ENCODE measurements at places on chromosomes 1 and 21. TPM values are rescaled to one million over a fixed set of nuclear protein-coding genes. Genes with fewer than 3 reads are reported as not detected.

- DNase-seq: no peak
Measured at GRCh38 chr1:173337126-173337525, 130.0 kb upstream of the TNFSF4 start.

GRCh38 chr1:110420874-110421793, 13.6 kb upstream of the LAMTOR5 start:
- no peak for DNase-seq

- no peak for DNase-seq
Measured at GRCh38 chr1:20115479-20115878, 3.9 kb downstream of the PLA2G2D start.

DNA sequence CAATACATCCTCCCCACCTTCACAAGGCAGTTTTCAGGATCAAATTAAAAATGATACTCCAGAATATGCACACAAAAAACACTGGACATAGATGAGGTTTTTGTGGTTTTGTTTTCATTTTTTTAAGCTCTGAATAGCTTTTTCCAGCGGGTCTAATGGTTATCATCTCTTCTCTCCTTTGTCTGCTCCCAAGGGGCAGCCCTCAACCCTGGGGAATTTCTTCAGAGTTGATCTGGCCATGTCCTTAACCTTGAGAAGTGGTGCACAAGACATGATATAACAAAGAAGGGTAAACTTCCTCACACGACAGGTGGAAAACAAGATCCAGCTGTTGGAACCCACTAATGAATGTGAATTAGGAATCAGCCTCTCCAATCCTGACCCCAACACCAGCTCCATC, 1.5 kb upstream of the CD244 start:
- no peak for DNase-seq

DNA sequence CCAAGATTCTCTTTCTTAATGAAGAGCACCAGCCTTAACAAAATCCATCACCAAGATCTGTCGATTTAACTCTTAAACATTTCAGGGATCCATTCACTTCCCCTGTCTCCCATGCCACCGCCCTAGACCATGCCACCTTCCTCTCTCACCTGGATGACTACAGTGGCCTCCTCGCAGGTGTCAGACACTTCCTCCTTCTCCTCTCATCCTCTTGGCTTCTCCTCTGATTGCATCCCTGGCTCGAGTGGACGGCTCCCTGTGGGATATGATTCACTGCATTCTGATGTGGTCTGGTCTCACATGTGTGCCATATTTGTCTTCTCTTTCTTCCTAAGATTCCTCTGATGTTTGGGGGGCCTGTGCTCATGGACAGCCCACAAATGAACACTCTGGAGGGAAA, 66.4 kb upstream of the KLHDC7A start:
- DNase-seq: no peak

- DNase-seq: no peak
Measured at GRCh38 chr1:20059847-20060246, 10.1 kb upstream of the PLA2G5 start.

GRCh38 chr1:235357485-235358373, 9.5 kb upstream of the TBCE start:
- no peak for DNase-seq

- no peak for DNase-seq
Measured at GRCh38 chr1:55646181-55646580, 431.0 kb upstream of the USP24 start.

- no peak for DNase-seq
Measured at GRCh38 chr1:52677076-52677806, 20.9 kb downstream of the COA7 start.

- DNase-seq: no peak
Measured at GRCh38 chr1:158362941-158363340, 9.2 kb downstream of the CD1E start.

GRCh38 chr1:156167536-156167935, 14.2 kb downstream of the SEMA4A start:
- DNase-seq: no peak

- no peak for DNase-seq
Measured at GRCh38 chr1:31521761-31522555, 54.4 kb upstream of the TINAGL1 start.

GRCh38 chr1:74952786-74953185, 181.4 kb upstream of the LHX8 start:
- DNase-seq: no peak

DNA sequence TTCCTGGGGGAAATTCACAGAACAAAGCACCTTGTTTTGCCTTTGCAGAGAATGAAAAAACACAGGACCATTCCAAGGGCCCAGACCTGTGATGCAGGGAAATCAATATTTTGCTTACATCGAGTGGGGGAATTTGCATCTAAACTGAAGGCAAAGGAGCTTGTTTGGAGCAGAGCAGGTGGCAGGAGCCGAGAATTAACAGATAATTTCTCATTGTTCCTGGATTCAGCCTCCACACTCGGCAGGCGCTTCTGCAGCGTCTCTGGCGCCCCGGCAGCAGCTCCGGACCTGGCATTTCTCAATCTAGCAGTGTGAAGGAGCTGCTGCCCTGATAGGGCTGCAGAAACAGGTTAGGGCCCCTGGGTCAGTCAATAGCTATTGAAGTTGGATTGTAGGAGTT, 2.0 kb upstream of the SYT6 start:
- no peak for DNase-seq

GRCh38 chr1:2548068-2548589, 8.0 kb upstream of the TNFRSF14 start:
- no peak for DNase-seq

GRCh38 chr1:50976111-50976889, 6.3 kb downstream of the CDKN2C start:
- DNase-seq: no peak

- DNase-seq: no peak
Measured at GRCh38 chr1:169689395-169689794, 22.0 kb downstream of the SELL start.

- no peak for DNase-seq
Measured at GRCh38 chr21:35911412-35912191, 148.7 kb downstream of the SETD4 start.

DNA sequence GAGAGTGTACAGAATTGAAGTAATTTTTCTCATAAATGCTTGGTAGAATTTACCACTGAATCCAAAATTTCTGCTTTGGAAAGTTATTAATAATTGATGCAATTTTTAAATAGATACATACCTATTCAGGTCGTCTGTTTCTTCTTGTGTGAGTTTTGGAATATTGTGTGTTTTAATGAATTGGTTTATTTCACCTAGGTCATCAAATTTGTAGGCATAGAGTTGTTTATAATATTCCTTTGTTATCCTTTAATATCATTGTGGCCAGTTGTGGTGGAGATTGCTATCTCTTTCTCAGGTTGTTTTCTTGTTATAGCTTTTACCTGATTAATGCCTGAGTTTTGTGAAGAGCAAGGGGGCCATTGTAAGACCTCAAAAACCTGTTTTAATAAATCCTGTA, 93.5 kb downstream of the SYT14 start:
- no peak for DNase-seq

- no peak for DNase-seq
Measured at GRCh38 chr1:164781972-164782371, 223.0 kb downstream of the PBX1 start.

DNA sequence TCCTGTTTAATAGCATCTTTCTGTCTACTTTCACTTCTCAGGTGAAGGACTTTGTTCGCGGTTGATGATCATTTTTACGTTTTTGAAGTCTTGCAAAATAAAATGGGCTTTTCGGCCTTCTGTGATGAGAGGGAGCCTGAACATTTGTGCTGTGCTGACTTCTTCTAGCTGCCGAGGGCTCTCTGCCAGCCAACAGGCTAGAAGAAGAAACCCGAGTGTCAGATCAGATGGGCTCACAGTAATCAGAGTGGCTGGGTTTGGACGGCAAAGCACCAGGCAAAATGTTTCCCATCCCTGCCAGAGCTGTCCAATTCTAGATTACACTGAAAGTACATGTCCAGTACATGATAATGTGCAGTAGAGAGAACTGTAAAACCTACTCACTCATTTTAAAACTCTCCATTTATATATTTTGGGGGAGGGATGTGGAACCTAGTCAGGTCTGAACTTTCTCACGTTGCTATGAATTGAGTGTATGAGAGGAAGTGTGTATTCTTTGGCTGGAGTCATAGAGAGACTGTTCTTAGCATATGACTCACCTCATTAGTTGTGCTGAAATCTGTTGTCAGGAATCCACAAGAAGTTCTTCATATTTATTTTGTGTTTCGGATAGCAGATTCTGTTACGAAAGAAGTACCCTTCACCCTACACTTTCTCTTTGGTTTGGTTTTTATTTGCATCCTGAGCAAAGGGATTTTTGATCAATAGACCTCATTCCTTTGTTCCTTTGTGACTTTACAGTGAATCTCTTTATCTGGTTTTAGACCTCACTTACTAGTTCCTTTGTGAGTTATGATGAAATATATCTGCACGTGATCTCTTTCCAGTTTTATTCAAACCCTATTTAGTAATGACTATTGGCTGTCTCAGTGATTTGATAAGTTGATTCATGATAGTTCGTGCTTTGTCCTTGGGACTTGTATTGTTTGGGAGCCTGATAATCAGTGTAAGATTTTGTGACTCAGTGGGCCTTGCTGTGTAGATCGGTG, 4.8 kb downstream of the ATP1A1 start:
- no peak for DNase-seq

- no peak for DNase-seq
Measured at GRCh38 chr1:220776720-220777326, 9.9 kb upstream of the MTARC1 start.

- no peak for DNase-seq
Measured at GRCh38 chr1:217027403-217028080, 304.3 kb upstream of the ESRRG start.

GRCh38 chr1:164796916-164797315, 237.9 kb downstream of the PBX1 start:
- no peak for DNase-seq

DNA sequence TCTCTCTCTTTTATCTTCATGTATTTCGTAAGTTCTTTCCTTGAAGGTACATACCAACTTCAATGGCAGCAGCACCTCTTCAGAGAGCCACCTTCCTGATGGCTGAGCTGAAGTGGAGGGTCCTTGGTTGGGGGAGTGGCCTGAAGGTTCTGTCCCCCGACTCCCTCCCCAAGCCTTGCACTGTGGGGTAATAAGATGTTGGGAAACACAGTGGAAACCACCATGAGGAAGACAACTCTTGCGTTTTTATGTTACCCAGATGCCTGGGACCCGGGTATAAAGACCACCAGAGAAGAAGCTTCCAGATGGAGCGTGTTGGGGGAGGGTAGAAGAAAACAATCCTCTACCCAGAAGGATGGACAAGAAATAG, 794 bp downstream of the KRTAP12-3 start:
- no peak for DNase-seq

DNA sequence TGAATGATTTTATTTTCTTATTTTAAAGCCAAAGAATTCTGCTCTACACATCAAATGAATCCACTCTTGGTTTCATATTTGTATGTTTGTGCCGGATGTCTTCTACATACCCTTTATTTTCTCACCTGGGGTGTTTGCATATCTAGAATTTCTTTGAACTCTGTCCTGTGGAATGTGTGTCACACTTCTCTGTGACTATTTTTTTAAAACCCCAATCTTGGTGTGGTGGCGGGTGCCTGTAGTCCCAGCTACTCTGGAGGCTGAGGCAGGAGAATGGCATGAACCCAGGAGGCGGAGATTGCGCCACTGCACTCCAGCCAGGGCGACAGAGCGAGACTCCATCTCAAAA, 35.4 kb downstream of the CENPF start:
- no peak for DNase-seq

GRCh38 chr1:15435239-15436077, 2.8 kb upstream of the CTRC start:
- no peak for DNase-seq

- no peak for DNase-seq
Measured at GRCh38 chr1:217392441-217392840, 238.4 kb downstream of the GPATCH2 start.

- peak; percentile 4 for DNase-seq
Measured at GRCh38 chr1:19704247-19705113, 39.8 kb downstream of the HTR6 start.

- DNase-seq: peak; percentile 36
Measured at GRCh38 chr1:184664042-184664660, 90.5 kb downstream of the EDEM3 start.

- DNase-seq: no peak
Measured at GRCh38 chr1:208967334-208967733, 616.2 kb upstream of the CAMK1G start.

The OLIG2 gene
- not detected for polyA plus RNA-seq

The KCNK2 gene
- 2.5 TPM for polyA plus RNA-seq

The GUCA2B gene
- not detected for polyA plus RNA-seq

The ATP5PO gene
- 304 TPM for polyA plus RNA-seq

The NES gene
- polyA plus RNA-seq: 945 TPM

The GSTM2 gene
- 190 TPM for polyA plus RNA-seq

The HES5 gene
- polyA plus RNA-seq: 0.56 TPM

The REN gene
- not detected for polyA plus RNA-seq

The CRYBG2 gene
- polyA plus RNA-seq: not detected

The ELAPOR1 gene
- 0.40 TPM for polyA plus RNA-seq

The KRTAP19-8 gene
- polyA plus RNA-seq: not detected

The NBPF6 gene
- not detected for polyA plus RNA-seq

The MFN2 gene
- polyA plus RNA-seq: 74.4 TPM

The LCE2A gene
- polyA plus RNA-seq: not detected

The LYPD8 gene
- polyA plus RNA-seq: not detected

The KPRP gene
- not detected for polyA plus RNA-seq

The RAP1A gene
- 48.6 TPM for polyA plus RNA-seq
